ENCODE measurements at places on chromosomes 6 and 20.
A peak's percentile ranks its signal among the peaks of the same experiment; 100 is the strongest.

GRCh38 chr6:127566651-127567050, 10.3 kb upstream of the C6orf58 start:
- no peak for DNase-seq

DNA sequence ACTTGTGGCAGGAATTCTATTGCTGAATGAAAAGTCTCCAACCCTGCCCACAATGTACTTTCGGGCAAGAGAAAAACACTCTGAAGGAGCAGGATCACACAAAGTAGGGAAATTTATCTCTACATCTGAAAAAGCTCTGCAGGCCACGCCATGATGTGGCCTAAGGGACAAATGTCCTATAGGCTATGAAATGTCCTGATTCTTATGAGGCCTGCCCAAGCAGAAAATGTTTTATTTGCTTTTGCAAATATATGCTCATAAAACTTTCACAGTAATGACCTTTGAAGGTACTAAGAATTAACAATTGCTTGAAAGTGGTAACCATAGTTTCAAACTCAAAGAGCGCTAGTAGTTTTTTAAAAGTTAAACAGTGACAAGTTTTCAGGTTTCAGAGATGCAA, 31.0 kb downstream of the SYCP2 start:
- DNase-seq, result no peak

DNA sequence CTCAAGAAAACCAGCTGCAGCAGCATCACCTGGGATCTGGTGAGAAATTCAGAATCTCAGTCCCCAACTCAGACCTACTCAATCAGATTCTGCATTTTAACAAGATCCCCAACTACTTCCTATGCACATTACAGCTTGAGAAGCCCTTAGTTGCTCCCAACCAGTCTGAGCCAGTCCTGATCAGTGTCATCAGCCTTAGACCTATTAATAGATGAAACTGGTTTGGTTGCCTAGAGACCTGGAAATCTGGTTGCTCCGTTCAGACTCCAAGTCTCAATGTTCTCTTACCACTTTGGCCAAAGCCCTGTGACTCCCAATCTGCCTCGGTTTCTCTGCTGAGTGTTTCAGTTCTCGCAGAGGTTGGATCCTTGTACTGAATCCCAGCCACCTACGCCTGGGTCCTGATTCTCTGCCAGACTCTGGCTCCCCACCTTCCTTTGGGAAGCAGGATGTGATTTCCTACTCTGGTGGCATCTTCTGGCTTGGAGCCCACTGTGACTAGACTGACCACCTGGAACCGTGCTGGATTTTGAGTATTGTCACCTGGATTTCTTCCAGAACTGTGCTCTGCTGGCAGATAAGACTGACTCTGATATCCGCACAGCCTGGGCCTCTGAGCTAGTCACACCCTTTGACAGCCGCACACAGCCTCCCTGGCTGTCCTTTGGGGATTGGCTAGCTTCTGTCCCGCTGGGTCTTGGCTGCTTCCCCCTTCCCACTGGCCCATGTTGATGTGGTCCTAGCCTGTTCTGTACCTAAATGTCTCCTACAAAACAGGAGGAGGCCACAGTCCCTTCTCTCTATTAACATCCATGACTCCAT, 20.3 kb upstream of the ATXN1 start:
- no peak for DNase-seq

- DNase-seq, result no peak
Observed at GRCh38 chr6:155194399-155194798, 69.4 kb upstream of the CLDN20 start.

GRCh38 chr6:1313767-1314503, 2.0 kb downstream of the FOXQ1 start:
- DNase-seq, result peak; percentile 60

- DNase-seq, result no peak
Observed at GRCh38 chr6:166267526-166267925, 40.7 kb downstream of the PRR18 start.

DNA sequence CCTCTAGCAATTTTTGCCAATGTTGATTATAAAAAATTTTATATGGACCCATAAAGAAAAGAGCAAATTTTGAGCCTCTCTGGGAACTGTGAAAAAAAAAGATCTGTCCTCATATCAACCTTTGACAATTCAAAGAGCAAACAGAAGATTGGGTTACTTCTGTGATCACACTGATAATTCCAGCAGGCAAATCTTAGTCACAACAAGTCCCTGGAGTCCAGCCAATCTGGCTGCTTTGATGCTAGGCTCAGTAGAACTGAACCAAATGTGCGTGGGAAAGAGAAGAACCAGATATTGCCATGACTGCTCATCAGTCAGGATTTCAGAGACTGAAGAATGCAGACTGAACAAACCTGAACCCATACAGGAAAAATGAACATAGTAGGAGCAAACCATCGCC, 438.4 kb upstream of the FLRT3 start:
- no peak for DNase-seq

DNA sequence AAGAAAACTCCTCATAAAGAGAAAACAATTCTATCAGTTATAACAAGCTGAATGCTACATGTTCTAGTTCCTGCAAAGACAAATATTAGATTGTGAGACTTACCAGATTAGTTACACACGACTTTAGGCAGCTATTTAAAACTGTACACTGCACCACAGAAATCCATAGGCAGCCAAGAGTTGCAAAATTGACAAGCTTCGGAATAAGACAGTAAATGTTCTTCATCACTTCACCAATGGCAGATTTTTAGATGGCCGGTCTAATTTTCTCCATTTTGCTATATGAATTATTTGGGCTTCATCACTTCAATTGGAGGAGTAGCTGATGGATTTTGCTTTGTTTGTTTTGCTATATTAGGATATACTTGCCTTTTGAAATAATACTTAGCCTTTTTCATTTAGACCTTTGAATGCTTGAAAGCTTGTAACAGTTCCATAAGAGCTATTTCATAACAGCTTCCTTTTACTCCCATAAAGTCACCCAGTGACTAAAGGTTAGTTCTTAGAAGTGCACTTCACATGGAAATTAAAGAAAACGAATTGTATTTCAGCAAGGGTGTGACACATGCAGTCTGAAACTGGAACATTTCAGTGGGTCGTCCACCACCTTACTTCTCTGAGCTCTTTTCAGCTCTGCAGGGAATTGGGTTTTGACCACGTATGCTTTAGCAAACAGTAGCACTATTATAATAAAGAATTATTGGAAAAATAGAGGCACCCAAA, at the start of gene ROS1:
TSS of gene ROS1 (minus strand) at position 512 of the 723 bp plus-strand sequence. CDS start at position 226, 286 bp downstream.
- no peak for DNase-seq

DNA sequence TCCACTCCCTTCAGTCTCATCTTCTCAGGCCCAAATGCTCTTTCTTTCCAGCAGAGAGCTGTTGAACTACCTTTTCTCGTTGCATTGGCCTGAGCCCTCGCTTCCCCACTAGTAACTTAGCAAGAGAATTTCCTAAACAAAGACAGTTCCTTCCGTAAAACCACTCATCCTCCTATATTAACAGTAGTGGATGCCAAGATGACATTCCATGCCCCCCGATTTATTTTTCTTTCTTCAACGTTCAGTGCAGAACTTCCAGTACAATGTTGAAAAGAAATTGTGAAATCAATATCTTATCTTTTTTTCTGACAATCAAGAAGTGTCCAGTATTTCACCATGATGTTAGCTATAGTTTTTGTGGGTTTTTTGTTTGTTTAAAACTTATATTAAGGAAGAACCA, 45.8 kb downstream of the SOX4 start:
- no peak for DNase-seq
